Globus pallidus (tissue), 1 donor: ENCODE measurements at places on chromosomes 3 and 15.

DNA sequence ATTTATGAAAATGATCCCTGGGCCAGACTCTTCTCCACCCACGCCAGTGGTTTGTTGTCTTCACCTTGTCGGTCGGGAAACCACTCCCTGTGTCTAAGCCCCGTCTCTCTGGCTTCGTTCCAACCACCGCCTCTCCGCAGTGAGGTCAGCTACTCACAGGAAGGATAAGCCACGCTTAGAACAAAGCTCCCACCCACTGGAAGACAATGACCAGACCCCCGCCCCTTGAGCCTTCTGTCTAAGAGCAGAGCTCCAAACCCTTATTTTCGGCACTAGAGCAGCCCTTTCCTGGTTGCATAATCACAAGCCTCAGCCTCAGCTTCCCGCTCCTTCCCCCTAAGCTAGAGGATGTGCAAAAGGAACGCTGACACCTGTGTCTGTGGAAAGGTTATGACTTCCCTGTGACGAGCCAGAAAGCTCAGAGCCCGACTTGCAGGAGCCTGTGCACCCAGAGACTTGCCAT, 114.9 kb upstream of the MEF2A start:
- DNase-seq = peak; percentile 44

DNA sequence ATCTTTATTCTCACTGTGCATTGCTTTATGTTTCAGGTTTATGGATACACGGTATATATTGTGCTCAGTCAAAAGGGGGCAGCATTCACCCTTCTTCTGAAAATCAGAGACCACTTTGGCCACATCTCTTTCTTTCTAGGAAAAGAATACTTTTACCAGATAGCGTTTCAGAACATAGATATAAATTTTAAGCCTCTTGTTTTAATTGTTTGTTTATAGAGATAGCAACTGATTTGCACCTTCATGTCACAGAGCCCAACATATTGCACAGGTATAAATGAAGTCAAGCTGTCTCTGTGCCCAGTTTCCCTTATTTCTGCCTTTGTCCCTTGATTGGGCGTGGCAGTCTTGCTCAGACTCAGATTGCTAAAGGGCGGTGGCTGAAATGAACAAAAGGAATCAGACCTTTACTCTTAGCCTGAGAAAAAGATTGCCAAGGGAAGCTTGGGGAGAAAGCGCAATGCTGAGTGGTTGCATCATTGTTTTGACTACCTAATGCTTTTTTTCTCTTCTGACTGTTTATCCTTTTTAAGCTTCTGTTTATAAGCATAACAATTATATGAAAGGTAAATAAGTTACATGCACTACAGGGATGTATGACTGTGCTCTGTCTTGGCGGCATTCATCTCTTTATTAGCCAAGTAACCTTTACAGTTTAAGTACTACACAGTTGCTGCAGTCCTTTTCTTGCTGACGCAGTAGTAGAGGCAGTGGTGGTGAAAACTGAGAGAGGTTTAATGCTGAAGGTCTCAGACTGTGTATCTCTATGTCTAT, 70.8 kb upstream of the ZBTB20 start:
- DNase-seq = peak; percentile 24

GRCh38 chr15:64351265-64351664, 4.7 kb downstream of the CSNK1G1 start:
- DNase-seq = no peak

GRCh38 chr15:76340198-76340802, 3.7 kb downstream of the ISL2 start:
- no peak for DNase-seq

DNA sequence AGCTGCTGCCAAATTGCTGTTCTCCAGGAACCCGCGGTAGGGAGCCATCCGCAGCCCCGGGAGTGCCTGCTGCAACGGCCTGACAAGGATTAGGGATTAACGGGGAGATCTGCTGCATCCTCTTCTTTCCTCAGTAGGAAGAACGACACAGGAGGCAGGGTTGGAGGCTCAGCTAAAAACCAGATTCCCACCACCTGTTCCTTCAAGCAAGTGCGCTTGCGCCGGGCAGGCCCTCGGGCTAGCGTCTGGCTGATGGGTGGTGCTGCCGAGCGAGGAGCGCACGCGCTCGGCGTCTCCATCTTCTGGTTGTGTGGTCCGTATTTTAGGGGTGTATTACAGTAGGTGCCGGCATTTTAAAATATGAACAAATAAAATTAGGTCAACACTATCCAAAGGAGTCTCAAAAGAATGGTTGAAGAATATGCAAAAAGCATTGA, 25.4 kb upstream of the SLC25A26 start:
- peak; percentile 72 for DNase-seq

DNA sequence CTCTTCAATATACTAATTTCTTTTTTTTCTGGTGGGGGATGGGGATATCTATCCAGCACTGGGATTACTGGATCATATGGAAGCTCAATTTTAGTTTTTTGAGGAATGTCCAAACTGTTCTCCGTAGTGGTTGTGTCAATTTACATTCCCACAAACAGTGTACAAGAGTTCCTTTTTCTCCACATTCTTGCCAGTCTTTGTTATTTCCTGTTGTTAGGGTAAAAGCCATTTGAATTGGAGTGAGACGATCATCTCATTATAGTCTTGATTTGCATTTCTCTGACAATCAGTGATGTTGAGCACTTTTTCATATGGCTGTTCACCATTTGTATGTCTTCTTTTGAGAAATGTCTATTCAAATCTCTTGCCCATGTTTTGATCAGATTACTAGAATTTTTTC, 12.8 kb upstream of the WDR49 start:
- DNase-seq = no peak

GRCh38 chr3:3783210-3783609, 16.0 kb upstream of the LRRN1 start:
- no peak for DNase-seq

- DNase-seq = no peak
These were observed at the start of gene SPTBN5 for GRCh38 chr15:41893422-41894250. TSS of gene SPTBN5 (minus strand) at chr15:41894053. CDS start at chr15:41893497, 556 bp downstream.

DNA sequence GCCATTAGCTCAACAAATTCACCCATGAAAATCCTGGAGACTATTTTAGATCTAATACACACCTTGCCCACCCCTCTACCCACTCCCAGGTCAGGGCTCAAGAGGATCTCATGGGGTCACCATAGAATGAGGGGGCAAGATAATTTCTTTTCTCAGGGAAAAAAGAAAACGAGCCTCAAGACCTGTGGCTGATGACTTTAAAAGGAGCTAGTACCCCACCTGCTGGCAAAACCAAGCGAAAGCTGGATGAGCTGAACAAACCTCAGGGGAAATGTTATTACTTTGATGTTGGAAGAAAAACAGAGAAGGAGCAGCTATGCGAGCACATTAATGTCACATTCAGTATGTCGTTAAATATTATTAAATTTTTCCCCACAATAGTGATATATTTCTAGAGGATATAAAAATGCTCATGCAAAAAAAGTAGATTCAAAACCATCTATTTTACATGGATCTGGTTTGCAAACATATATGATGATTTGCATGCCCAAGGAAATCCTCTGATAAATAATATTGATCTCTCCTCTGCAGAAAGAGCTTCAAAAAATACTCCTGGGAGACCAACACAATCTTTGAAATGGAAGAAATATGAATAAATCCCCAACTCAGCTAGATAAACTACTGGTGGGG, 37.7 kb downstream of the PLD1 start:
- peak; percentile 80 for DNase-seq

GRCh38 chr3:105402287-105402801, 35.6 kb downstream of the ALCAM start:
- DNase-seq = no peak

GRCh38 chr15:95929232-95929846, 401.2 kb upstream of the NR2F2 start:
- no peak for DNase-seq

- no peak for DNase-seq
These were observed 255.4 kb upstream of the UBE2E1 start for GRCh38 chr3:23550402-23550801.

DNA sequence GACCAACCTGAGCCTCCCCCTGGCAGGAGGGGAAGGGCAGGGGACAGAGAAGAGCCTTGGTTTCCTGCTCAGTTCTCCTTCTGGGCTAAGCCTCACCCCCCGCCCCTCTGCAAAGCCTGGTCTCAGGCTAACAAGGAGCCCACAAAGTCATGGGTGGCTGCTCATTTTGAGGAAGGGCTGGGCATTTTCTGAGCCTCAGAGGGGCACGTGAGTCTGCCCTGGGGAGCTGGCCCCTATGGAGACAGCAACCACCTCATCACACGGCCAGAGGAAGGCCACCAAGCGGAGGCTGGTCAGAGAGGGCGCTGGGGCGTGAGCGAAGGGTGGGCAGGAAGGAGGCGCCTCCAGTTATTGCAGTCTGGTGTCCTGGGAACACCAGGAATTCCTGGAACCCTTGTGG, 18.7 kb downstream of the ABTB1 start:
- no peak for DNase-seq

DNA sequence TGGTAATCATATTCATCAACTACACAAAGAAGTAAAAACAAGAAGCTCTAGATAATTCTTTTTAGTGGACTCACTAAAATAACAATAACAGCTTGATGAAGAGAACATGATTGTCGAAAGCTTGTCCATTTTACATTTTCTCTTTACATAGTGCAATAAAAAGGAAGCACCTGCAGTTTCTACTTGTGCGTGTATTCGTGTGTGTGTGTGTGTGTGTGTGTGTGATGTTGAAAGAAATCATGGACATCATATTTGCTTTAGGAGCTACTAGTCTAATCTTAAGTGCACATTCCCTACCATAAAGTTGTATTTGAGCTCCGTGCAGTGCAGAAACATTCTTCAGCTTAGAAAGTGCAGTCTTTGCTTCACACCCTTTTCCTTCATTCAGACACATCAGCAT, 288.8 kb downstream of the ZBTB20 start:
- no peak for DNase-seq

GRCh38 chr3:149638228-149639092, 19.4 kb downstream of the WWTR1 start:
- peak; percentile 40 for DNase-seq

DNA sequence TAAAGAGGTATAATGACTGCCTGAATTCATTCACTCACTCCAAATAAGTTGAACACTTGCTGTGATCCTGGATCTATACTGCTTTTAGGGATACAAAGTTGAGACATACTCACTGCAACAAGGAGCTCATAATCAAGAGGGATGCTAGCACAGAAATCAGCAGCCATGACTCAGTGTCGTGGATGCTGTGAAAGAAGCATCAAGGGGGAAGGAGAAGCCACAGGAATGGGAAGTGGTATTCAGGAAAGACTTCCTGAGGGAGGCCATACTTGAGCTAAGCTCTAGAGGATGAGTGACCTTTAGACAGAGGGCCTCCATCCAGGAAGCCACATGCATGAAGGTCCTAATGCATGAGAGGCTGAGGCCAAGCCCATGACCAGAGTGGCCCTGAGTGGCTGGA, 245.7 kb upstream of the RORA start:
- no peak for DNase-seq

GRCh38 chr15:43439268-43439667, 53.7 kb downstream of the TP53BP1 start:
- DNase-seq = no peak

DNA sequence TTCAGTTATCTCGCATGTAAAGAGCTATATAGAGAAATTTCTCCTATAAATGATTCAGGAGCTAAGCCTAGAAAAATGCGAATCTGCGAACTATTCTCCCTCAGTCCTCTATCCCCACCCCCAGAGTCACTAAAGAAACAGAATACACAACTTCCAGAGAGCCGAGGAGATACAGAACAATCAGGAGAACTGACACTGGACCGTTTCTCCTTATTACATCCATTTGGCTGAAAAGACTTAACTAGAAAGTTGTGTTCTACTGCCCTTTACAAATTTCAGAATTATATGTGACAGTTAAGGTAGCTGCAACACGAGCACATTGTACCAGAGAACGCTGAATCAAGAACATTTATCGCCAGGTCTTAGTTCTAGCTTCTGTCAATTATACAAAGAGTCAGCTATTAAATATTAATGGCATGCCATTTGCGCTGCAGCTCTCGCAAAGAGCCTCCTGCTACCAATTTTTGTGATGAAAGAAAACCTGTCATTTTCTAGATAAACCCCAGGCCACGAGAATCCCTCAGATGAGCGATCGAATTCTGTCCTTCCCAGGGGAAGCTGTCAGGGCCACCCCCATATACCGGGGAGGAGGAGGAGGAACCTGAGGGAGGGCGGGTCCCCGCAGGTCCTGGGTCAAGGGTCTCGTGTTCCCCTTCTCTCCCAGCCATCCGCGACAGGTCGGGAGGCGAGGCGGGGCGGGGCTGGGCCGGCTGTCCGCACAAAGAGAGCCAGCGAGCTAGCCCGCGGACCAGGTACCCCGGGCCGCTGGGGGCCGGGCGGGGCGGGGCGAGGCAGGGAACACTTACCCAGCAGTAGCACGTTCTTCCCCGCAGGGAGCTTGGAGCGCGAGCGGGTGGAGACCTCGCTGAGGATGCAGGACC, 878 bp downstream of the DYNC1LI1 start:
- DNase-seq = peak; percentile 52

- DNase-seq = no peak
These were observed 58.4 kb downstream of the NME9 start for GRCh38 chr3:138271189-138271794.

DNA sequence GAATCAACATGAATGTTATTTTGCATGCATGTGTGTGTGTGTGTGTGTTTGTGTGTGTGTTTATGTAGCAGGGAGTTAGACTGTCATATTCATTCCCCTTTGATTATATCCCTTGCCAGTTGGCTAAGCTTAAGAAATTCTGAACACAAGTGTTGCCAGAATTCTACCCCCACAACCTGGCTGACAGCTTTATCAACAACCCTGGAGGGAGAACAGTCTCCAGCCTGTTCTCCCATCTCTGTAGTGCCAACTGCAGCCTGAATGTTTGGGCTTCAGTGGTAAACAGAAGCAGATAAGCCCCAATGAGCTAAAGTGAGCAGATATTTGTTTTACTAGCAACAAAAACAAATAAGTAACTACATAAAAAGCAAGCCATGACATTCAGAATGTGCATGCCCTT, 162.6 kb upstream of the ABI3BP start:
- no peak for DNase-seq

GRCh38 chr3:129933471-129933870, 40.0 kb upstream of the TMCC1 start:
- no peak for DNase-seq

DNA sequence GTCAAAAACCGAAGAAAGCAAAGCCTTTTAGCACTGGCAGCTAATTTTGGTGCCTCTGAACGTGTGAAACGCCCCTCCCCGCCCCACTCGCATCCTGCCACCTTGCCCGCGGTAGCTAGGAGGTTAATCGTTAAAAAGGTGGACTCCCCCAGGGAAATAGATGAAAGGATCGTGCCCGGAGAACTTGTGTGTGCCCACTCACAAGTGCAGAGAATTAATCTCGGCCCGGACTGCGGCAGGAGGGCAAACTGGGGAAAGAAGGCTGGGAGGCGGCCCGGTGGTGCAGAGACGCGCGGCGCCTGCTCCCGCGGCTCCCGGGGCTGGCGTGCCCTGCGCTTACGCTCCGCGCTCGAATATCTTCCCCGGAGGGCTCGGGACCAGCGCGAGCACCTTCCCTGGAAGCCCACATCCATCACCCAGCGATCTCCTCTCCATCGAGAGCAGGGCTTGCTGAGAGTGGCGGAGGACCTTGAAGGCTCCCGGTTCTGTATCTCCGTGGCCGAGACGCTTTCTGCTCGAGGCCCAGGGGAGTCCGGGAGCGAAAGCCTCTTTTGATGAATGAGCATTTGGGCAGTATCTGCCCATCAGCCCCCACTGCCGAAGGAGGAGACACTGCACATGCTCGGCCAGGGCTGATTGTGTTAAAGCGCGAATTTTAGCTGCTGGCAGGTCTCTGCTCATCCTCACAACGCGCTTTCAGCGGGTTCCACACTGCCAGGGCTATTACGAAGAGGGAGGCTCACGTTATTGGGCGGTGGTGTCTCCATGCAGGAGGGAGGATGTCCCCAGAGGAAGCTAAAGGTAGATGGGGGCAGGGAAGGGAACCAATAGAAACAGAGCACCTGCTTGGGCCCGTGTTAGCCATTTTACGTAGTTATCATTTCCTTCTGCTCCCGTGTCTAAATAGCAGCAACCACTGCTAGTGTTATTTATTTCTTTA, 1.3 kb upstream of the SPTSSB start:
- DNase-seq = peak; percentile 5
